ENCODE measurements at places on chromosomes 2 and 18. TPM values are rescaled to one million over a fixed set of nuclear protein-coding genes. Genes with fewer than 3 reads are reported as not detected.

DNA sequence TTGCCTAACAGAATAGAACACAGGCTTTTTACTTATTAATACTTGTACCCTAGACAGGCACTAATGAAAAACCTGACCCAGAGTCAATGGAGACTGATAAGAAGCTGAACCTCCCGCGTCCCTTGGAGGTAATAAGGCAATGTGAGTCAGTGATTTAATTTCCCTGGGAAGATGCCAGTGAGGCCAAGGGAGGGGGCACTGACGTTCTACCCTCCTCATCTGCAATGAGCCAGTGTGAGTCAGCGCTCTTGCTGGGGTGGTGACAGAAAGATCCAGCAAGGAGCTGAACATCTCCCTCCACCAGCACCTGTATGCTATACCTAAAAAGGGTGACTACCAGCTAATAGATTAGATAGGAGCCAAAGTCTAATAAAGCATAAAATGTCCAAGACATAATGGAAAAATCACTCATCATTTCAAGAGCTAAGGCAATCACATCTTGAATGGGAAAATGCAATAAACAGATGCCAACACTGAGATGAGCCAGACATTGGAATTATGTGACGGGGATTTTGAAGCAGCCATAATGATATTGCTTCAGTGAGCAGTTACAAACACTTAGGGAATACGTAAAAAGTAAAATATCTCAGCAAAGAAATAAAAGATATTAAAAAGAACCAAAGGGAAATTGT, 116.9 kb downstream of the TPGS2 start:
- no peak overlapping the region for H3K4me3 ChIP-seq
- no peak for DNase-seq
- H3K36me3 ChIP-seq, result no peaks in the 10 kb centered on the region
- H3K27ac ChIP-seq, result no peak overlapping the region
- peaks cover 5% of the 10 kb centered on the region for H3K4me1 ChIP-seq

GRCh38 chr2:236284208-236284607, 20.0 kb upstream of the ASB18 start:
- DNase-seq, result no peak
- peaks cover 2% of the 10 kb centered on the region for H3K4me1 ChIP-seq
- H3K27me3 ChIP-seq, result no peaks in the 10 kb centered on the region
- no peak overlapping the region for H3K4me3 ChIP-seq
- peaks cover 11% of the 10 kb centered on the region for H3K36me3 ChIP-seq

- H3K4me3 ChIP-seq, result no peak overlapping the region
- DNase-seq, result no peak
- peaks cover 2% of the 10 kb centered on the region for H3K4me1 ChIP-seq
- peaks cover 11% of the 10 kb centered on the region for H3K36me3 ChIP-seq
- no peak overlapping the region for H3K27ac ChIP-seq
These were observed 162.5 kb upstream of the EPAS1 start for GRCh38 chr2:46134531-46135227.

DNA sequence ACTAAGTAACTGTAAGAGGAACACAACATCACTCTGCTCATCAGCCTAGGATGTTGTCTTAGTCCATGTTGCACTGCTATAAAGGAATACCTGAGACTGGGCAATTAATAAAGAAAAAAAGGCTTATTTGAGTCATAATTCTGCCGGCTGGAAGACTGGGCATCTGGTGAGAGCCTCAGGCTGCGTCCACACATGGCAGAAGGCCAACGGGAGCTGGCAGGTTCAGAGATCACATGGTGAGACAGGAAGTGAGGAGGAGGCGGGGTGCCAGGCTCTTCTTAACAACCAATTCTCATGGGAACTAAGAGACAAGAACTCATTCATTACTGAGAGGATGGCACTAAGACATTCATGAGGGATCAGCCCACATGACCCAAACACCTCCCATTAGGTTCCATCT, 46.8 kb downstream of the EPG5 start:
- H3K4me3 ChIP-seq, result no peak overlapping the region
- no peaks in the 10 kb centered on the region for H3K27me3 ChIP-seq
- DNase-seq, result no peak
- no peak overlapping the region for H3K27ac ChIP-seq
- H3K36me3 ChIP-seq, result peaks cover 4% of the 10 kb centered on the region
- peaks cover 3% of the 10 kb centered on the region for H3K4me1 ChIP-seq

DNA sequence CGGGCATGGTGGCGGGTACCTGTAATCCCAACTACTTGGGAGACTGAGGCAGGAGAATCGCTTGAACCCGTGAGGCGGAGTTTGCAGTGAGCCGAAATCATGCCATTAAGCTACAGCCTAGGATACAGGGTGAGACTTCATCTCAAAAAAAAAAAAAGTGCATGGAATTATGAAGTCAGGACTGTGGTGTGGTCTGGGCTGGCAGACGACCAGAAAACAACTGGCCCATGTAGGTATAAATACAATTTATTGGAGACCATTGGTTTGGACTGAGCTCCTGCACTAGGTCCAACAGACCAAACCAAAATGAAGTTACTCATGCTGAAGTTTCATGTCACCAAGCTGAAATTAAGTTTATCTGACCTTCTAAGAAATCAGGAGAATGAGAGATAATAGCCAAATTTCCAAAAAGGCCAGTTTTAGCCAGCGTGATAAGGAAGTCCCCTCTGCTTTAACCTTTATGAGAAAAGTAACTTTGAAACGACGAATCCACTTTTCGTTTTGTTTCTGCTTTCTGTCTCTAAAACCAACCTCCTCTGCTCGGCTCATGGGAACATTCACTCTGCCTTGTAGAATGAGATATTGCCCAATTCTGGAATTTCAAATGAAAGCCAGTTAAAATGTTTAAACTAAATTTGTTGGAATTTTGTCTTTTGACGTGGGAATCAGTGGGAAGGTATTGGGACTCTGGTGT, 17.7 kb upstream of the RAB10 start:
- H3K27me3 ChIP-seq, result peaks cover 2% of the 10 kb centered on the region
- DNase-seq, result no peak
- H3K27ac ChIP-seq, result no peak overlapping the region

GRCh38 chr2:134244587-134244986, 9.3 kb upstream of the MGAT5 start:
- no peak for DNase-seq
- H3K36me3 ChIP-seq, result no peaks in the 10 kb centered on the region
- H3K27me3 ChIP-seq, result no peaks in the 10 kb centered on the region
- peaks cover 27% of the 10 kb centered on the region for H3K4me1 ChIP-seq
- no peak overlapping the region for H3K4me3 ChIP-seq

Gene IL36B
- not detected for total RNA-seq

Gene GNLY
- not detected for total RNA-seq

Gene FBXO15
- total RNA-seq, result 0.76 TPM

Measured in glutamatergic neuron (in vitro differentiated cells).